ENCODE measurements at places on chromosomes 5 and 9. TPM values are rescaled to one million over a fixed set of nuclear protein-coding genes. Genes with fewer than 3 reads are reported as not detected.

NFIB gene
- total RNA-seq = 106 TPM

ADAMTSL2 gene
- not detected for total RNA-seq

PCDHB14 gene
- total RNA-seq = 3.6 TPM

ACTBL2 gene
- not detected for total RNA-seq

TMC1 gene
- total RNA-seq = not detected

DDX4 gene
- 0.48 TPM for total RNA-seq

SLC1A1 gene
- total RNA-seq = 9.5 TPM

QRFP gene
- not detected for total RNA-seq

CDKN2B-AS1 gene
- total RNA-seq = 1.8 TPM

C9orf78 gene
- 56.9 TPM for total RNA-seq

SPZ1 gene
- not detected for total RNA-seq

NIPSNAP3A gene
- 22.6 TPM for total RNA-seq

TTC16 gene
- total RNA-seq = 12.6 TPM

IL5 gene
- not detected for total RNA-seq

FCN1 gene
- total RNA-seq = 13.8 TPM

TAL2 gene
- not detected for total RNA-seq

GALNT12 gene
- 0.29 TPM for total RNA-seq

DNM1 gene
- total RNA-seq = 71.5 TPM

MEIKIN gene
- total RNA-seq = not detected

IDNK gene
- 4.0 TPM for total RNA-seq

C5orf58 gene
- not detected for total RNA-seq

SHISAL2B gene
- total RNA-seq = not detected

MLANA gene
- not detected for total RNA-seq

CER1 gene
- total RNA-seq = 0.61 TPM

PCBD2 gene
- 2.1 TPM for total RNA-seq

FOXI1 gene
- not detected for total RNA-seq

KCNV2 gene
- total RNA-seq = not detected

DRD1 gene
- total RNA-seq = not detected

INSL4 gene
- total RNA-seq = not detected

FSTL4 gene
- total RNA-seq = not detected

COL5A1 gene
- total RNA-seq = 21.2 TPM

ANKRD18B gene
- total RNA-seq = not detected

PTGER4 gene
- 5.9 TPM for total RNA-seq
